ENCODE measurements at places on chromosomes 3 and 15. TPM values are rescaled to one million over a fixed set of nuclear protein-coding genes. Genes with fewer than 3 reads are reported as not detected.

DNA sequence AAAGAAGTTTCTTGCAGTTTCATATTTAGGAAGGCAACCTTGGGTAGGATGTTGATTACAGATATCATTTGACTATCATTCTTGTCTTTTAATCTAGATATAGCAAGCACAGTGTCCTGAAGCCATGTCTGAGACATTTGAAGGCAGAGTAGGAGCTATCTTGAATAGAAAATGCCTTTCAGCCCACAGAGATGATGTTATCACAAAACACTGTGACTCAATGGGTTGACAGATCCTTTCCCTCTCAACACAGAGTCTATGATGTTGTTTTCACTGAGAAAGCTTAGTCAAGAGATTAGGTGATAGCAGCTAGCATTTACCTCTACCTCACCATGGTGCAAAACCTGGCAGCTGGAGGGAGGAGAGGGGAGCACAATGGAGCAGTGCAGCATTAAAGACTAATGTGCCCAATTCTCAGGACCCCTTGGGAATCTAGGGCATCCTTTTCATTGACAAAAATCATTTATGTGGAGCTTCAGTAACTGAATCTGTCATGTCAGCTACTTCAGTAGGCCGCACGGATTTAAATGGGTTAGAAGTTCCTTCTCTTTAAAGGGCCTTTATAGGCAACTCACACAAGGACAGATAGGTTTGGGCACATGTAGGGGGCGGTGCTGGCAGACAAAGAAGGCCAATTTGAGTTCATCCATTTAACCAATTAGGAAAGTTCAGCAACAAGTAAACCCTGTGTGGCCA, 121.8 kb downstream of the AGBL1 start:
- DNase-seq: no peak

GRCh38 chr3:87198774-87199173, 28.3 kb upstream of the CHMP2B start:
- no peak for DNase-seq

DNA sequence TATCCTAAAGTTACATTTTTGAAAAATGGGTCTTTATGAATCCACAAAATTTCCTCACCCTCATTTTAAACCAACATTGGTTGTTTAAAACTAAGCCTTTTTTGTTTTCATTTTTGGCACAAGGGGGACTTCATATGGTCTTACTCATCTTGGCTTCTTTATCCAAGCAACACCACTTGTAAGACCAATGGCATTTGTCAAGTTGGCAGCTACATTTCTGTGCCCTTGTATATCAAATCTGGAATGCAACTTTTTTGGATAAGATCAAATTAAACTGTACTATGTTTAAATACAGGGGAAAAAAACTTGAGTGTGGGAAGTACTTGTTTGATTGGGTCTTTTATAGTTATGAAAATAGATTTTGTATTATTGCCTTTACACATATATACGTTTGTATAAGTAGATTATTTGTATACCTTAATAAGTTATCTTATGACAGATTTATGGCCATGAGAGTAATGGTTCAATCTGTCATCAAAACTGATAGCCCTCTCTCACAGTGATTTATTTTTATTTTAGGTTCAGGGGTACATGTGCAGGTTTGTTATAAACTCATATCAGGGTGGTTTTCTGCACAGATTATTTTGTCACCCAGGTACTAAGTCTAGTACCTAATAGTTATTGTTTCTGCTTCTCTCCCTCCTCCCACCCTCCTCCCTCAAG, 43.4 kb downstream of the GPR160 start:
- DNase-seq: no peak

- no peak for DNase-seq
Measured at GRCh38 chr15:92095693-92096092, 242.2 kb downstream of the SLCO3A1 start.

GRCh38 chr3:31664031-31664430, 131.3 kb downstream of the STT3B start:
- no peak for DNase-seq

Gene FANCD2
- 77.8 TPM for total RNA-seq

Gene KNG1
- total RNA-seq: not detected

Gene WDR93
- not detected for total RNA-seq

Gene PCOLCE2
- total RNA-seq: 12.6 TPM

Gene MAGI1
- total RNA-seq: 77.9 TPM

All from H1 (cell line).